ENCODE measurements at places on chromosomes 3 and 15.
A peak's percentile ranks its signal among the peaks of the same experiment; 100 is the strongest.

DNA sequence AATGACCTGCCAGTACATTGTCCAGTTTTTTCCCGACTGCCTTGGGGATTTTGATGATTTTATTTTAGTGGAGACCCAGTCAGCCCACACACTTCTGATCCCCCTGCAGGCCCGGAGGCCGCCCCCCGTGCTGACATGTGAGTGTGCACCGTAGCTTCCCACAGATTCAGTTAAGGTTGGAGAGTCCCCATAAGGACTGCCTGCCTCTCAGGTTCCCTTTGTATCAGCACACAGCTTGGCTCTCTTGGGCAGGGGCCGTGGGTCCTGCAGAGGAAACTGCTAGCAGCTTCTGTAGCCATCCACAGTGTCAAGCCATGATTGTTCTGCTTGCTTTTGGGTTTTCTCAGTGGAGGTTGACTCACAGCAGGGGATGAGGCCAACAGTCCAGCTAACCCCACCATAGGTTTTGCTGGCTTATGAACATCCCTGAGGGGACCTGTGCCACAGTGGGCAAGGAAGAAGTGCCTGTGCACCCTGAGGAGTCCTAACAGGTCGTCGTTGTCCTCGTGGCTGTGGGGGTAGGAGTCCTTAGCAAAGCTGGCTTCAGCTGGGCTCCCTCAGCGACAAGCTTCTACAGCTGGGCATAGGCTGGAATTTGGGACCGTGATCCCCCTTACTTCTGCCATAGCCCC, 46.4 kb downstream of the DLEC1 start:
- no peak overlapping the region for H3K4me3 ChIP-seq
- H3K36me3 ChIP-seq = no peaks in the 10 kb centered on the region
- no peaks in the 10 kb centered on the region for H3K4me1 ChIP-seq
- H3K27me3 ChIP-seq = no peaks in the 10 kb centered on the region
- no peak for DNase-seq

- H3K27me3 ChIP-seq = no peaks in the 10 kb centered on the region
- H3K4me3 ChIP-seq = no peak overlapping the region
- no peak for DNase-seq
- H3K4me1 ChIP-seq = peaks cover 1% of the 10 kb centered on the region
These were observed 267.5 kb downstream of the SLCO3A1 start for GRCh38 chr15:92121047-92121446.

GRCh38 chr3:45724911-45725310, 35.7 kb downstream of the SACM1L start:
- no peak overlapping the region for H3K4me3 ChIP-seq
- H3K27me3 ChIP-seq = no peaks in the 10 kb centered on the region
- no peaks in the 10 kb centered on the region for H3K4me1 ChIP-seq
- H3K36me3 ChIP-seq = 0 out of 2 replicates have a peak, but pooled peaks cover 5% of the 10 kb centered on the region
- no peak for DNase-seq
- no peak overlapping the region for H3K27ac ChIP-seq

- no peaks in the 10 kb centered on the region for H3K4me1 ChIP-seq
- no peak overlapping the region for H3K4me3 ChIP-seq
- no peak for DNase-seq
- H3K27me3 ChIP-seq = no peaks in the 10 kb centered on the region
- H3K27ac ChIP-seq = no peak overlapping the region
These were observed 24.1 kb downstream of the PDIA5 start for GRCh38 chr3:123090728-123091531.

DNA sequence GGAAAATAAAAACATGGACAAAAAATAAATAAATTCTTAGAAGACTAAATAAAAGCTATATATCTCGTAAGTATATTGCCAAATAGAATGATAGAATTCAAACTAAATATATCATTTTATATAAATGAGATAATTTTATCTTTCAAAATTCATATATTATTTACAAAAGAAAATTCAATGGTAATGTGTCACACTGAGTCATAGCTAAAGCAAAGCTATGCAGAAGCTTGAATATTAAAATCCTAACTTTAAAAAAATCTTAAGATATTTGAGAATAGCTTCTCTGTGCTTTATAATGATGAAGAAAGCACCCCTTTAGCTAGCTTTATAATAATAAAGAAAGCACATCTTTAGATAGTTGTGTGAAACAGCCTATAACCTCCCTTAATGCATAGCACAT, 1010.8 kb downstream of the OTOL1 start:
- H3K27ac ChIP-seq = no peak overlapping the region
- H3K36me3 ChIP-seq = no peaks in the 10 kb centered on the region
- H3K4me3 ChIP-seq = no peak overlapping the region
- H3K4me1 ChIP-seq = no peaks in the 10 kb centered on the region
- DNase-seq = no peak

GRCh38 chr3:12947504-12948369, 106.4 kb upstream of the RPL32 start:
- no peaks in the 10 kb centered on the region for H3K27me3 ChIP-seq
- H3K36me3 ChIP-seq = no peaks in the 10 kb centered on the region
- no peak for DNase-seq
- H3K4me3 ChIP-seq = no peak overlapping the region

GRCh38 chr15:81336568-81336967, 12.6 kb upstream of the STARD5 start:
- H3K4me3 ChIP-seq = no peak overlapping the region
- peaks cover 7% of the 10 kb centered on the region for H3K4me1 ChIP-seq
- DNase-seq = peak; percentile 47
- no peaks in the 10 kb centered on the region for H3K36me3 ChIP-seq

- H3K27ac ChIP-seq = no peak overlapping the region
- H3K4me3 ChIP-seq = no peak overlapping the region
- no peaks in the 10 kb centered on the region for H3K27me3 ChIP-seq
- no peak for DNase-seq
- no peaks in the 10 kb centered on the region for H3K36me3 ChIP-seq
- no peaks in the 10 kb centered on the region for H3K4me1 ChIP-seq
These were observed 100.6 kb downstream of the GTPBP8 start for GRCh38 chr3:113091417-113091816.

GRCh38 chr15:85031086-85031943, 49.7 kb downstream of the PDE8A start:
- H3K36me3 ChIP-seq = no peaks in the 10 kb centered on the region
- DNase-seq = no peak
- H3K27me3 ChIP-seq = no peaks in the 10 kb centered on the region
- H3K4me3 ChIP-seq = no peak overlapping the region
- H3K27ac ChIP-seq = no peak overlapping the region

- H3K27ac ChIP-seq = no peak overlapping the region
- no peak for DNase-seq
- H3K4me1 ChIP-seq = no peaks in the 10 kb centered on the region
- H3K36me3 ChIP-seq = no peaks in the 10 kb centered on the region
- H3K27me3 ChIP-seq = no peaks in the 10 kb centered on the region
These were observed 125.9 kb downstream of the NECTIN3 start for GRCh38 chr3:111197485-111197884.

DNA sequence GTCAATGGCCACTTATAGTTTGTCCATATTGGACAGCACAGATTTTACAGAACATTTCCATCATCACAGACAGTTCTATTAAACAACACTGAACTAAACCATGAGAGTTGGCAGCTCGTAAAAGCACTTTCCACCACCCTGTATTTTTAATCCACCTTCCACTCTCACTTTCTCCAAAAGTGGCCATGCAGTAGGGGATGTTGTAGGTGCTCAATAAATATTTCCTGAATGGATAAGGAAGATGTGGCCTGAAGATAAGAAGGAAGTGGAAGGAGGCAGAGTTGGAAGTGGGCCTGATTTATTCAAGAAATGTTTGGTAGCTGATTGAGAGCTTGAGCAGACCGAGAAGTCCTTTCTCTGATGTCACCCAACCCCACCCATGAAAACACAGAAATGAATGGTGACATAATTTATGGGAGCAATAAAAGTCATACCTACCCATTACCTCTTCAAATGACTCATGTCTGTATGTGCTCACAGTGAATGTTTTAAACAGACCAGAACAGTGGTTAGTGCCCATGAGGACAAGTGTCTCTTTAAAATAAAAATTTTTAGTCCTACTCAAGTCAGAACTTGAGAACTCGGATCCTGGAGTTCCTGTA, 39.6 kb upstream of the CTNNB1 start:
- no peaks in the 10 kb centered on the region for H3K4me1 ChIP-seq
- H3K4me3 ChIP-seq = no peak overlapping the region
- H3K27me3 ChIP-seq = no peaks in the 10 kb centered on the region
- H3K27ac ChIP-seq = no peak overlapping the region

DNA sequence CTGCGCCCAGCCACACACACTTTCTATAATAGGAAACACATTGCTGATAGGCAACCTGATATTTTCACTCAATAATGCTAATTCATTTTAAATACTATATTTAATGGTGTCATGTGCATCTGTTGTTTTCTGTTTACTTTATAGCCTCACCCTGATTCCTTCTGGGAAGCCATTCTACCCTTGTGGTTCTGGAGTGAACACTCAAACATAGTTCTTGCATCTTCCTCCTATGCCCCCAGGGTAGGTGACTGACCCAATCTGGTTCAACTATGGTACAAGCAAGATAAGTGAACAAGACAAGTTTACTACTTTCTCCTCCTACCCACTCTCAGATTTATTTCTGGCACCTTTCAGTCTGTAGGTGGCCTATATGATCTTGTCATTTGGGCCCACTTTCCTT, 4.3 kb upstream of the SCG3 start:
- no peak for DNase-seq
- H3K27me3 ChIP-seq = no peaks in the 10 kb centered on the region
- H3K27ac ChIP-seq = no peak overlapping the region
- H3K4me3 ChIP-seq = no peak overlapping the region

DNA sequence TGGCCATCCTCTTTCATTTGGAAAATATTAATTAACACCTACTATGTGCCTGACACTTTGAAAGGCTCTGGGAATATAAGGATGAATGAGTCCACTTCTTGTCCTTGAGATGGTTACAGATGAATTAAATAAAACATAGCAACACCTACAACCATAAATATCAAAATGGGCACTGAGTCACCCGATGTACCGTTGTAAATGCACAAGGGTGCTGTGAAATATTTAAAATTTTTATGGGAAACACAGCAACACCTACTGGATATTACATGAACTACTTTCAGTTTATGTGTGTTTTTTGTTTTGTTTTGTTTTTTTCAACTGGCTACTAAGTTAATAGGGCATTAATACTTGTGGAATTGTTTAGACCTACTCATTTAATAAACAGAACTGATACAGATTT, 239.0 kb upstream of the NAALADL2 start:
- H3K27me3 ChIP-seq = no peaks in the 10 kb centered on the region
- peaks cover 29% of the 10 kb centered on the region for H3K4me1 ChIP-seq
- H3K4me3 ChIP-seq = no peak overlapping the region
- H3K36me3 ChIP-seq = no peaks in the 10 kb centered on the region
- no peak overlapping the region for H3K27ac ChIP-seq

DNA sequence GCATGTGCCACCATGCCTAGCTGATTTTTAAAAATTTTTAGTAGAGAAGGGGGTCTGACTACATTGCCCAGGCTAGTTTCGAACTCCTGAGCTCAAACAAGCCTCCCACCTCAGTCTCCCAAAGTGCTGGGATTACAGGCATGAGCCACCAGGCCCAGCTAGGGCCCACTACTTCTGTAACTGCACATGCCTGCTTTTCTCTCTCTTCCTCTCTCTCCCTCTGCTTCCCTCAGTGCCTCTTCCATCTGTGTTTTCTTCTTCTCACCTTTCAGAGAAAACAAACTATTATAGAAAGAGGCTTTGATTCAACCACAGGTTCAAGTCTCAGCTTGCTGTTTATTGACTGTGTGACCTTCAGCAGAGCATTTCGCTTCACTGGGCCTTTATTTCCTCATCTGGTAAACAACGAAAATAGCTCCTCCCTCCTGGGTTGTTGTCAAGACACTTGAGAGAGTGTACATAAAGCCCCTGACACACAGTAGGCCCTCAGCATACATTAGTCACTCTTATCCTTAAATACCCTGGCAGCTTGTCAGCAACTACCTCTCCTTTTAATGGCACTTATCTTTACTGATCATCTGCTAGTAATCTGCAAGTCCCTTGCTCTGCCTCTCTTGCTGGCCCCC, 10.2 kb downstream of the TADA3 start:
- H3K36me3 ChIP-seq = 0 out of 2 replicates have a peak, but pooled peaks cover 2% of the 10 kb centered on the region
- DNase-seq = no peak
- H3K4me1 ChIP-seq = no peaks in the 10 kb centered on the region

DNA sequence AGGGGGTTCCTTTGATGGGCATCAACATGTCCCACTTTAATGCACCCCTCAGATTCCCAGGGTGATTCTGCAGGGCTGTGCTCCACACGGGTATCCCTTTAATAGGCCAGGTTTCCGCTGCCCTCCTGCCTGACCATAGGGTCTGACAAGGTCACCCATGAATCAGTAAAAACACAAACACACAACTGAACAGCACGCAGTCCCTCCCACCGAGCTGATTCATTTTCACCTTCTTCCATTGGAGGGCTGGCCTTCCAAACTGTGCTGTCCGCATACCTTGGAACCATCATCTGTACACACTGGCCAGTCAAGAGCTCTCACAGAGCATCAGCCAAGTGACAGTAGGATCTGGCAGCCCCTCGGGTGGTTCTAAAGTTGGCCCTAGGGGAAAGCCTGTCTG, 93.7 kb downstream of the FBLN2 start:
- no peak for DNase-seq
- H3K27ac ChIP-seq = no peak overlapping the region
- H3K4me3 ChIP-seq = no peak overlapping the region
- H3K27me3 ChIP-seq = peaks cover 96% of the 10 kb centered on the region

DNA sequence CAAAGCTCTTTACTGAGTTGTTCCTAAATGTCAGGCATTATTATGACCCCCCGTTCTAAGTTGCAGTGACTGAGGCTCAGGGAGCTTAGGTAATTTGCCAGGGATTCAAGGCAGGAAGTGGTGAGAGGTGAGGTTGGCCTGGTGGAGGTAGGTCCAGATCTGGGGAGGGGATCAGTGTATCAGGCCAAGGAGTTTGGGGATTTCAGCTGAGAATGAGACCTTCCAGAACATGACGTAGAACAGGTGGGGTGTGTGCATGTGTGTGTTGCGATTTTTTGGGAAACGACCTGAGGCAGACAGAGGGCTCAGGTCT, 41.1 kb upstream of the MRPS22 start:
- no peak overlapping the region for H3K4me3 ChIP-seq
- no peak overlapping the region for H3K27ac ChIP-seq
- no peaks in the 10 kb centered on the region for H3K36me3 ChIP-seq
- DNase-seq = no peak

DNA sequence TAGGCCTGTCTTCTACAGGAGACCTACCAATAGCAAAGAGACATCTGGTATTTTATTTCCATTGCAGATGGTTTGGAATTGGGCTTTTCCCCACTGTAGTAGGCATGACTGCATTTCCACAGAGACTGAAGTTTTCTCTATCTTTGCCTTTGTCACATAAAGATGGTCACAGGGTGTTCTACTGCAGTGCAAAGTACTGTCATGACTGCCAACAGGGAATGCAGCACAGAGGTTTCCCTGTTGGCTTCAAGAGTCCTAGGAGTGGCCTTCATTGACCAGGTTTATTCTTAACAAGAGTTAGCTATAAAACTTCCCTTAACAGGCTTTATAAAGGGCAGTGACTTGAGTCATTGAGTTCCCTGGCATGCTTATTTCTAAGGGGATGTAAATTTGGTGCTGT, 36.8 kb upstream of the TM4SF4 start:
- H3K27me3 ChIP-seq = no peaks in the 10 kb centered on the region
- H3K27ac ChIP-seq = no peak overlapping the region
- DNase-seq = no peak

- H3K36me3 ChIP-seq = no peaks in the 10 kb centered on the region
- H3K27ac ChIP-seq = no peak overlapping the region
- H3K4me1 ChIP-seq = no peaks in the 10 kb centered on the region
These were observed 12.5 kb downstream of the DPH6 start for GRCh38 chr15:35533130-35534110.

All from MM.1S (cell line).